Activated gamma-delta T cell treated with anti-CD3 and anti-CD28 coated beads, Interleukin-2, amount 50 U/mL, for 16 hours (primary cell): ENCODE measurements at places on chromosomes 16 and 17.
A peak's percentile ranks its signal among the peaks of the same experiment; 100 is the strongest.

GRCh38 chr16:23518435-23518891, 8.2 kb upstream of the GGA2 start:
- no peak for DNase-seq

- DNase-seq: no peak
These were observed 1.6 kb upstream of the GNA13 start for GRCh38 chr17:65058146-65058545.

- no peak for DNase-seq
These were observed 297.1 kb downstream of the IRF8 start for GRCh38 chr16:86195863-86196630.

- no peak for DNase-seq
These were observed 36.4 kb downstream of the TXNDC11 start for GRCh38 chr16:11706180-11706742.

DNA sequence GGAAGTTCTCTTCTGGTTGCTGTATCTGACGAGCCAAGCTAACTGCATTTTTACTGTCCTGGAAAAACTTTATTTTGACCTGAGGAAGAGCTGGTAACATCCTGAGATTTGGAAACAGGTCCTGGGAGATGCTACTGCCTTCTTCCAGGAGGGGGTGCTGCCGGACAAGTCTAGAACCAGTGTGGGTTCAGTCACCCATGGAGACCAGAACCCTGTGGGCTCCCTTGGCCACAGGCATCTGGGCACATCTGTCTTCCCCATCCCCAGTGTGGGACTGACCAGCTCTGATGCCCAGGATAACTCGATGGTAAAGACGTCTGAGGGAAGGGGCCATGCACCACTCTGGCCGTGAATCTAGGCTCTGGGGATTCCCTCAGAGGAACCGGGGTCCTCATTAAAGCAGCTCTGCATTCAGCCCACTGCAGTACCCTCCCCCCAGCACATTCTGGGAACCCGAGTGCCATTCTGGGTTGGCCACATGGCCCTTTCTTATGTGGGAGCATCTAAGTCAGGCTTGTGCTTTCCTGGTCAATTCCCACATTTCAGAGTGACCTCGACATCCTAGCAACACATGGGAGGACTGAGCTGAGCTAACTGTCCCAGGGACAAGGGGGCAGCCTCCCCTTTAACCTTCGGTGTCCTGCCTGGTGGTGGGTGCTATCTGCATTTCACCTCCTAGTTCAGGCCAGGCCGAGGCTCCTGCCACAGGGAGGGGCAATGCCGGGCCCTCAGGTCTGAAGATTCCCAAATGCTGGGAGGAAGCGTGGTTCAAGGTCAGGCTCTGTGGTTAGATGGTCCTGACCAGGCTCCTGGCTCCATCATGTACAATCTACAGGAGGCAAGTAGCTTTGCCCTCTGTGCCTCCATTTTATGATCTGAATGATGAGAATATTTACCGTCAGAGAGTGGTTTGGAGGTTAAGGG, 6.4 kb downstream of the C16orf86 start:
- no peak for DNase-seq

DNA sequence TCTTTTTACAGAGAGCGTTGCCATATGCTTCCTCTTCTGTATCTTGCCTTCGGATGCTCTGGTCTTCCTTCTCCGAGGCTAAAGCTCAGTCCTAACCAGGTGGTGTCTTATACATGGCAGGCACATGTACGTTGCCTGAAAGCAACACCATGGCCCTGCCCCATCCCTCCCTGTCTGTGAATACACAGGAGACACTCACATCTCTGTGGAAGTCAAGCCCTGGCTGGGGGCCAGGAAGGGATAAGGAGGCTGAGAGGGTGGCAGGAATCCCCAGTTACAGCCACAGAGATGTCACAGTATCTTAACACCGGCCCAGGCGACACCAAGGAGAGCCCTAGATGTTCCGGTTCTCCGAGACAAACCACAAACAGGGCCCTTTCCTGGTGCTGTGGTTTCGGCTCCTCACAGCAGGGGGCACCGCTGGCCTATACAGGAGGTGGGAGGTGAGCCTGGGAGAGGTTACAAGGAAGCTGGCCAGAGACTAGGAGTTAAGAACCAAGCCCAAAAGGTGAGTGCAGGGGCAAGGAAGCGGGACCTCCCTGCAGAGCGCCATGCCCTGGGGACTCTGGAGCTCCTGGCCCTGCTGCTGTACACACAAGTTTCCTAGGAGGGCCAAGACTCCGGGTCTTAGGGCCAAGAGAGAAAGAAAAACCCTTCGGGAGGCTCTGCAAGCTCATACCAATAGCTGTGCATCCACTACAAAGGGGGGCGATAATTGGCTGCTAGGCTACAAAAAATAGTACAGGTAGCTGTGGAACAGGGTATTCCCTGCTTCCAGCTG, 41.7 kb downstream of the SRL start:
- no peak for DNase-seq

DNA sequence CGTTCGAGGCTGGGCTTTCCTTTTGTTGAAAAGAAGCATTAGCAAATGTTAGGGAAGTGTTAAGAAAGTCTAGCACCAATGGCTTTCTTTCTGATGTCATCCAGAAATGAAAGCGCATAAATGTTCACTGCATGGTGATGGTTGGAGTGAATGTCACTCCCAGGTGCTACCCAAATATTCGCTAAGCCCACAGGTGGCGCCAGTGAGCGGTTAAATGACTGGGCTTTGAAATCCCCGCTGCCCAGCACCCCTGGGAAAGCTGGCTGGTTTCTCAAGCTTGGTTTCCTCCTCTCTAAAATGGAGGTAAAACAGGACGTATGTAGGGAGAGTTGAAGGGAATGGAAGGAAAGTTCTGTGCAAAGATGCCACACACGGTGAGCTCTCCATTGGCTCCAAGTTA, 104.4 kb downstream of the IRX5 start:
- DNase-seq: no peak

DNA sequence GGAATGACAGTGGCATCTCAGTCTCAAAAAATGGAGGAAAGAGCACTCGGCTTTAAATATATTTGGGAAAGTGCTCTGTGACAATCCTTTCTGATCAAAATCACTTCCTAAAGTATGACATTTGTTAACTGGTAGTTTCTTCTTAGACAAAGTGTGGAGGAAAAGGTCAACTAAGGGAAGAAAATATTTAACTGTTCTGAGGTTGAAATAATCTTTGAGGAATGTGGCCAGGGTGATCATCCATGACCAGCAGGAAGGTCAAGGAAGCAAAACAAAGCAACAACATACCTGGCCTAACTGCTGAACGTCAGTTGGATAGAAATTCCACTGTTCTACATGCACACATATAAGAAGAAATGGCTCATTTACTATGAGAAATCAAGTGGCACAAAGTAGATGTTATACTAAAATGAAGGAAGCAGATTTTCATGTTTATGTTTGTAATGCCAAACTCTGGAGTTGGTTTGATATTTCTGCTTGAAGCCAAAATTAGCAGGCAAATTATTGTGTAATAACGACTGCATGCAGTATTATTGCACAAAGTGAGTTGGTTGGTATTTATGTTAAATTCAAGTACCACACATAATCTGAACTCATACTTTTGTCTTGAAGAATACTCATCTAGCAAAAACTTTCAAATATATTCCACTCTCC, 87.3 kb upstream of the CORO6 start:
- DNase-seq: no peak

GRCh38 chr16:17194190-17194780, 276.5 kb downstream of the XYLT1 start:
- peak; percentile 36 for DNase-seq

- DNase-seq: no peak
These were observed 3.7 kb downstream of the UBB start for GRCh38 chr17:16384557-16384956.

DNA sequence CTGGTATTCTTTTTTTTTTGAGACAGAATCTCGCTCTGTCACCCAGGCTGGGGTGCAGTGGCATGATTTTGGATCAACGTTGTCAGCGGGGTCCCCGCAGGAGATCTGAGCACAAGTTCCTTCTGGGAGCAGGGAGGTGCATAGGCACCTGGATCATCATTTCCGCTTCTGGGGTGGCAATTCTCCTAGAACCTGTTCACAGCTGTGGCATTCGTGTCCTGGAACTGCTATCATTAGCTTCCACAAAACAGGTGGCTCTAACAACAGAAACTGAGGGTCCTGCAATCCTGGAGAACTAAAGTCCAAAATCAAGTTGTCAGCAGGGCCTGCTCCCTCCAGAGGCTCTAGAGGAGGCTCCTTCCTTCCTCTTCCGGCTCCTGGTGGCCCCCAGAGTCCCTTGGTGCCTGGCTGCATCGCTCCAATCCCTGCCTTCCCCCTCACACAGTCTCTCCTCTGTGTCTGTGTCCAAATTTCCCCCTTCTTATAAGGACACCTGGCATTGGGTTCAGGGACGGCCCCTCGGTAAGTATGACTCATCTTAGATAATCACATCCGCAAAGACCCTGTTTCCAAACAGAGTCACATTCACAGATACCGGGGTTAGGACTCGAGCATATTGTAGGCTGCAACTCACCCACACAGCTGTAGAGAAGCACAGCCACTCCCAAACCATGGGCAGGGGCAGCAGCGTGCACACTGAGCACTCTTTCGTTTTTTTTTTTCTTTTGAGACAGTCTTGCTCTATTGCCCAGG, 43.5 kb upstream of the KLHDC4 start:
- DNase-seq: no peak

- DNase-seq: no peak
These were observed 6.1 kb upstream of the HAP1 start for GRCh38 chr17:41740506-41740905.

DNA sequence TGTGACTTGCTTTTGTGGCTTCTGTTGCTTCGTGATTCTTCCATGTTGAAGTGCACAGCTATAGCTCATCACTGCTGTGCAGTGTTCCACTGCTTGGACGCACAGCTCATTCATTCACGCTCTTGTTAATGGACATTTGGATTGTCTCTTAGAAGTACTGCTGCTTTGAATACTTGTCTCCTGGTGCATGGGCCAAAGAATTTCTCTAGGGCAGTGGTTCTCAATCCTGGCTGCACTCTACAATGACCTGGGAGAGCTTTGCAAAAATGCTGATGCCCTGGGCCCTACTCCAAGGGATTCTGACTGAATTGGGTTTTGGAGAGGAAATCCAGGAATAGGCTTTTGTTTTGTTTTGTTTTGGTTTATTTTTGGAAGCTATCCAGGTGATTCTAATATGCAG, 20.0 kb downstream of the CCL17 start:
- DNase-seq: no peak

- no peak for DNase-seq
These were observed 10.4 kb upstream of the SMG8 start for GRCh38 chr17:59199398-59199797.
